ENCODE measurements at places on chromosomes 6 and 20.

DNA sequence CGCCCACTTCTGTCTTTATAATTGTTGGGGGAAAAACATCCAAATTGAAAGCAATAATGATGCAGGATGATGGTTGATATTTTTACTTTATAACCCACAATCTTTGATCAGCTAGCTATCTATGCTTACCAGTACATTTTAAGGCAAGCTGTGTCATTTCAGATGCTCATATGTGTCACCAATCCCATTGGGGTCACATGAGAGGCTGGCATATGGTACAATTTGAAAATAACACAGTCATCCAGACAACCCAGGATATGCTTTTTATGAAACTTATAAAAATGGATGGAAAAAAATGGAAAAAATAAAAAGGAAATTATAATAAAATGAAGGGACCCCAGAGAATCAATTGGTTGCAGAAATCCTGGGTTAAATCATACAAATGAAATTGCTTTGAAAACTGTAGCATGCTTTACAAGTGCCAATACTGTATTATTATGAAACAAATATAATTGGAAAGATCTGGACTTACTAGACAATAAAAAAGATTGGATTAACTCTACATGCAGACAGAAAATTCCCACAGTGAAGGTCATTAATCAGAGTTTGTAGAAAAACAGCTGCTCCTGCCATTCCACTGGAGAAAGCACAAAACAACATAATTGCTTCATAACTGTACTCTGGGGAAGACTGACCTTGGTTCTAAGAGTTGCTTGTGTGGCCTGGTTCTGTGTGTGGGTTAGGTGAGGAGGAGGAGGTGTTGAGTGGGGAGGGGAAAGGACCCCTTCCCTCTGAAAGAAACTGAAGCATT, 13.3 kb upstream of the PRIM2 start:
- no peak for DNase-seq

- DNase-seq = no peak
Measured at GRCh38 chr6:33950891-33951889, 147.4 kb upstream of the MLN start.

- DNase-seq = no peak
Measured at GRCh38 chr20:38321959-38322598, 18.1 kb downstream of the BPI start.

GRCh38 chr6:78525976-78526375, 341.4 kb upstream of the IRAK1BP1 start:
- DNase-seq = no peak

GRCh38 chr20:31505903-31506302, 8.3 kb upstream of the HM13 start:
- DNase-seq = no peak

DNA sequence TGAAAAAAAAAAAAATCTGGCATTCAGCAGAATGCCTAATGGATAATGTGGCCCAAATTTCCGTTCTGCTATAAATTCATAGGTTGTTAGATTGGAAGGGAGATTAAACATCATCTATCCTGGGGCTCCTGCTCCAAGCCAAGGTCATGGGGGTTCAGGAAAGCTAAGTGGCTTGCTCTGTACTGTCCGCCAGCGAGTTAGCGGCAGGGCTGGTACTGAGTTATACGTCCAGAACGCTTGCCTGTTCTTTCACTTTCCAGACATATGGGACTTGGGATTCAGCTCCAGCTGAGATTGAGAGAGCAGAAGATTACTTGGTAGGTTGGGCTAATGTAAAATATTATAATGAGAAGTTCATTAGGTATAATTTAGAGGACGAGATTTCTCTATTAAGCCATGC, 858 bp downstream of the RWDD1 start:
- DNase-seq = no peak

DNA sequence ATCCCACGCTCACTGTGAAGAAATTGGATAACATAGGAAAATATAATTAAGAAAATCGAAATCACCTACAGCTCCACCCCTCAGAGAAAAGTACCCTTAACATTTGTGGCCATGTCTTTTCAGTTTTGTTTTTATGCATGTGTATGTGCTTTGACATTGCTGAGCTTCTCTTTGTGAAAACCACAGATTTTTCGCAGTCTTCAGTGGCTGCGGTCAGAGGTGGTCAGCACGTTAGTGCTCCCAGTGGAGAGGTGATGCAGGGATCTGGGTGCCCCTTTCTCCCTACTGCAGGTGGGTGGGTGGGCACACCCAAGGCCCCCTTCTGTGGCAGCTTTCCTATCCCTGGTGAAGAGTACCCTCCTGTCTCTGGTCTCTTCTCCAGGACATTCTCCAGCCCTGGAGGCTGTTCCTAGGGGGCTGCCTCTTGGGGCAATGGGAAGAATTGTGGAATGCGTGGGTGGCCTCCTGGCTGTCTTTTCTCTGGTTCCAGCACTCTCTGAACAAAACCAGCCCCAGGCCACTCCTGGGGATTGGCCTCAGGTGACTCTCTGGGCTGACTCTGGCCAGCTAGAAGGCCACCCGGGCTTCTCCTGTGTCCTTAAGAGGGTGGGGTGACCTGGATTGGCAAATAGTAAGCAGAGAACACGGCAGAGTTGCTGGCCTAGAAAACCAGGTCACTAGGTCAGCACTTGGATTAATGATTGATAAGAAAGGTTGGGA, 49.8 kb upstream of the FANCE start:
- no peak for DNase-seq

DNA sequence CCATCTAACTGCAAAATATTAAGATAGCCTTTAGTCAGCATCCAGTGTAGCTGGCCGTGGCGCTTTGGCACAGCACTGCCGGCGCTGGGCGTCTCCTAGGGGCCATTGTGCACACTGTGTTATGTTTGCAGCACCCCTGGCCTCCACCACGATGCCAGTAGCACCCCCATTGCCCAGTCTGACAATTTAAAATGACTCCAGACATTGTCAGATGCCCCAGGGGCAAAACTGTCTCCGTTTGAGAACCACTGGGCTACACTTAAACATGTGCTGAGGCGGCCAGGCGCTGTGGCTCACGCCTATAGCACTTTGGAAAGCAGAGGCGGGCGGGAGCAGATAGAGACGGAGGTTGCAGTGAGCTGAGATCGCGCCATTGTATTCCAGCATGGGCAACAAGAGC, 6.0 kb upstream of the MTG2 start:
- no peak for DNase-seq

- no peak for DNase-seq
Measured at GRCh38 chr6:168171673-168172353, 92.8 kb upstream of the FRMD1 start.

DNA sequence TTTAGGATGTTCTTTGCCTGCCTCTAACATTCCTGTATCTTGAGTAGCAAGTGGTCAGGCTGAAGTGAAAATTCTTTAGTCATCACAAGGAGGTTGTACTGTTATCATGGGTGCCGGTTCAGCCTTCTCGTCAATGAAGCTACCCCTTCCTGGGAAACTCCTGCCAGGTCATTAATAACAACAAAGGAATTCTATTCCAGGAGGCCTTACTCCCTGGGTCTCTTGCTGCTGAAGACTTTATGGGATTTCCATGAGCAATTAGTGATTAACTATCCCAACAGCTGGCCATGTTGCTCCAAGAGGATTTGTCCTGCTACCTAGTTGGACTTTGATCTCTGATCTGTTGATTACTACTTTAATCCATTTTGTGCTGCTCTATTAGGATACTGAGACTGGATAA, 62.7 kb upstream of the ELOVL5 start:
- DNase-seq = no peak

DNA sequence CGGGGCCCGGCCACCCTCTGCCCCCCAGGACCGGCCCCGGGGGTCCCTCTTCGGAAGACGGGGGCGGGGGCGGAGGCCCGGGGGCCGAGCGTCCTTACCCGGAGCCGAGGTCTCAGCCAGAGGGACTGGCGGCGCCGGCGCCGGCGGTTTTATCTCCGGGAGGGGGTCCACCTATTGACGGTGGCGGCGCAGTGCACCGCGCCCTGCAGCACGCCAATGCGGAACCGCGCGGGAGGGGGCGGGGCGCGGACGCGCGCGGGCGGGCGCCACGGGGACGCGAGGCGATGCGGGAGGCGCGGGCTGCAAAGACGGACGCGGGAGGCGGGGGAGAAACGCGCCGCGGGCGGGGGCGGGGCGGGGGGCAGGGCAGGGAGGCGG, at the start of gene EEF1A2:
Gene EEF1A2 (minus strand): TSS at position 124 of the 378 bp plus-strand sequence. CDS start 1,320 bp downstream, outside the sequence.
- DNase-seq = no peak

DNA sequence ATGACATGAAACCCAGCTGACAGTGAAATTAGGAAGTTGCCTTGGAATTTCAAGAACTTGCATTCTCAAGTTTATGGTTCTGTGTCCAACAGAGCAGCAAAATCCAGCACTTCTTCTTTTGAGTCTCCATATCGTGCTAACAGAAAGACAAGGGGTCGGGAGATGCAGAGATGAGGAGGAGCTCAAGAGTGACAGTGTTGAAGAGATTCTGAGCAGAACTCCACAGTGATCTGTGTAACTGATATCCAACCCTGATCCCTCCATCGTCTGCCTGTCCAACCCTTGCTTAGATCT, 21.2 kb upstream of the BTN1A1 start:
- DNase-seq = no peak

DNA sequence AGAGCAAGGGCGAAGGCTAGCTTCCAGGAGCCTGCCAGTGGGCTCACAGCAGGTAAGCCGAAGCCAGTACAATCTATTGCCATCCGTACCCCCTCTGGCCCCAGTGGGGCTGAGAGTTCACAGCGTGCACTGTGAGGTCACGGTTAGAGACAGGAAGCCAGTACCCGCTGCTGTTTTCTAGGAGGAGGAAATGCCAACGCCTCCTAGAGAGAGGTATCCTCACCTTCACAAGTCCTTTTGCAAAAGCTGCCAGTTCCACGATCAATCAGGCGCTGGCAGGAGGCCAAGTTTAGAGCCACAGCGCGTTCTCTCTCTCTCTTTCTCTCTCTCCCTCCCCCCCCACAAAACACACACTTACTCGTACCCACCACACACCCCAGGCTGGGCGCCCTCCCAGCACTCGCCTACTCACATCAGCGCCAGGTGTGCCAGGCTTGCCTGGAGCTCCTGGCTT, 22.5 kb downstream of the COL9A1 start:
- no peak for DNase-seq

GRCh38 chr20:16571333-16571732, 1.9 kb downstream of the KIF16B start:
- DNase-seq = no peak

GRCh38 chr20:14142171-14142570, 146.9 kb downstream of the MACROD2 start:
- DNase-seq = no peak

DNA sequence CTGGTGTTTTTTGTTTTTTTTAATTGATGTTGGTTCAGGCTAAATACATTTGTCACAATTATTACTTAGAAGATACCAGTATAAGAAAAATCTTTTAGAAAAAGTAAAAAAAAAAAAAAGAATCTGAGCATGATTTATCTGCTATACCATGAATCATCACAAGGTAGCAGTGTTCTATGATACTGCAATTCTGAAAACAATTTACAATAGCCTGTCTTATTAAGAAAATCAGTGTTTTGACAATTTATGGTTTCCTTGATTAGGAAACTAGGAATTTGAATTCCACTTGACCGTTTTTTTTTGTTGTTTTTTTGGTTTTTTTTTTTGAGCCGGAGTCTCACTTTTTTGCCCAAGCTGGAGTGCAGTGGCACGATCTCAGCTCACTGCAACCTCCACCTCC, 9.3 kb upstream of the MAK start:
- no peak for DNase-seq

- DNase-seq = no peak
Measured at GRCh38 chr20:43462660-43463526, 5.2 kb downstream of the SRSF6 start.

- DNase-seq = no peak
Measured at GRCh38 chr6:36116066-36116864, 14.0 kb upstream of the MAPK13 start.

GRCh38 chr6:57257911-57258541, 35.9 kb upstream of the RAB23 start:
- DNase-seq = no peak

DNA sequence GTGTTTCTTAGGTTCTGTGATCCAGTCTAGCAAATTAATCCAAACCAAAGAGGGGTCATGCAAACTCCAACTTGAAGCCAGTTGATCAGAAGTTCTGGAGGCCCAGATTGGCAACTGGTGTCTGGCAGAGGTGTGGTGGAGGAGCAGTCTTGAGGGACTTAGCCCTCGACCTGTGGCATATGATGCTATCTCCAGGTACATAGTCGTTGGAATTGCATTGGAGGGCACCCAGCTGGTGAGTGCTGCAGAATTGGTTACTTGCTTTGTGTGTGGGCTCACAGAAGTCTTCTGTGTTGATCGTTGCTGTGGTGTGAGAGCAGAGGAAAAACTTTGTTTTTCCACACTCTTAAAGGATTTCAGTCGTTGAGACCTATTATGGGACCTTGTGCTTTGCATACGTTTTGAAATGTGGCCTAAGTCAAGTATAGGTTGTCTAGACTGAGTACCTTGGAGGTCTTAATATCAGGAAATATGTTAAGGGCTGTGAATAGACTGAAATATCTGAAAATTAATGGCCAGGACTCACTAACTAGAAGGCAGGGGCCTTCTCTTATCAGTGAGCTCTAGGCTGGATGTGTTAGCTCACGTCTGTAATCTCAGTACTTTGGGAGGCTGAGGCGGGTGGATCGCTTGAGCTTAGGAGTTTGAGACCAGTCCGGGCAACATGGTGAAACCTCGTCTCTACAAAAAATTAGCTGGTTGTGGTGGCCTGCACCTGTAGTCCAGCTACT, 7.8 kb downstream of the PANK2 start:
- DNase-seq = no peak

GRCh38 chr20:57939499-57939898, 229.7 kb upstream of the PMEPA1 start:
- DNase-seq = no peak

GRCh38 chr20:46022411-46023147, 6.4 kb upstream of the SLC12A5 start:
- no peak for DNase-seq

- DNase-seq = no peak
Measured at GRCh38 chr20:9792674-9793073, 46.2 kb downstream of the PAK5 start.

DNA sequence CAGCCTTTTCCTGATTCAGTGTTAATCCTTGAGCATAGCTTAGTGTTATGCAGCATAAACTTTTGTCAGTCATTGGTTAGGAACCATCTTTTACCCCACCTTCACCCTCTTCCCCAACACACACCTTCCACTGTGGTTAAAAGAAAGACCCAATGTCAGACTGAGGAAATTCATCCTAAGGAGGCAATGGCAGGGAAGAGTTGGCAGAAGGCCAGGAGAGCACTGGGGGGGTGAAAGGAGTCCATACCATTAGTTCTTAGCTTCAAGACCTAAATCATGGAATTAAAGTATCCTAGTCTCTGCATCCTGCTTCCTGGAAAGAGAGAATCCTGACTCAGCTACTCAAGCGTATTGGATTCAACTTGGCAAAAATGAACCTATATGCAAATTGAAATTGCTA, 16.9 kb upstream of the TAB2 start:
- DNase-seq = no peak
